WERI-Rb-1 (cell line): ENCODE measurements at places on chromosomes 7 and 10.

DNA sequence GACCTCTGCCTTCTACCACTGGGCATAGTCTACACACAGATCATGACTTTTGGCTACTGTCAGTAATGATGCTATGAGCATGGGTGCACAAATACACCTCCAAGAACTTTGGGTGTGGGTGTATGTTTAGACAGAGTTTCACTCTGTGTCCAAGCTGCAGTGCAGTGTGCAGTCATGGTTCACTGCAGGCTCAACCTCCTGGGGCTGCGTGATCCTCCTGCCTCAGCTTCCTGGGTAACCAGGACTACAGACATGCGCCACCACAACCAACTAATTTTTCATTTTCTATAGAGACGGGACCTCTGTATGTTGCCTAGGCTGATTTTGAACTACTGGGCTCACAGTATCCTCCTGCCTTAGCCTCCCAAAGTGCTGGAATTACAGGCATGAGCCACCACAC, 194.4 kb downstream of the NSUN6 start:
- no peak for DNase-seq

DNA sequence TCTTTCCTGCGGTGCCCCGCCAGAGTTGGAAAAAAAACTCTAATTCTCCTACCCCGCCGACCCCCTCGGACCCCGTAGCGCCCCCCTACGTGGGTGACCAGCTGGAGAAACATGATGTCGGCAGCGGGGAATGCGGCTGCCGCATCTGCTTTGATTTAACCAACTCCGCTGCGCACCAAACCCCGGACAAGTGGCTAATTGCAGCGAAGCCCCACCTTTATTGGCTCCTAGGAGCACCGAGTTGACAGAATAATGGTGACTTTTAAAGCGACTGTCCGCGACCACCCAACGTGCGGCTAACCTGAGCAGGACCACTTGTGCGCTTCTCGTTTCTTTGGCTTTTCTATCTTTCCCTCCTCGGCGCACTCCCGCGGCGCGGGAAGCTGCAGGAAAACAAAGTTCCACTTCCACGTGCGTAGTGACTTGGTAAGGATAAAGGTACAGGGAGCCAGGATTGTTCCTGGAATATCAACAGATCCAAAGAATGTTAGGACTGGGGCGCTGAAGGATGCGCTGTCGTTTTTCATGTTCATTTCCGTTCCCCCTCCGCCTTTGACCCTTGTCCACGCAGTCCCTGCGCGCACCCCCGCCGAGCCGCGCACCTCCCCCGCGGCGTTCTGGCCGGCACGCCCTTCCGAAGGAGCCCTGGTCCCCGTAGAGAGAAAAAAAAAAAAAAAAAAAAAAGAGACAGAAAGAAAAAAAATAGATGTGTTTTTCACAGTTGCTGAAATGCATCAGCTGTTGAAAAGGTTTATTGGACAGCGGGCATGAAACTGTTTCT, 1.4 kb downstream of the WNT16 start:
- DNase-seq: peak; percentile 11

GRCh38 chr7:8343556-8343955, 81.6 kb upstream of the ICA1 start:
- no peak for DNase-seq

DNA sequence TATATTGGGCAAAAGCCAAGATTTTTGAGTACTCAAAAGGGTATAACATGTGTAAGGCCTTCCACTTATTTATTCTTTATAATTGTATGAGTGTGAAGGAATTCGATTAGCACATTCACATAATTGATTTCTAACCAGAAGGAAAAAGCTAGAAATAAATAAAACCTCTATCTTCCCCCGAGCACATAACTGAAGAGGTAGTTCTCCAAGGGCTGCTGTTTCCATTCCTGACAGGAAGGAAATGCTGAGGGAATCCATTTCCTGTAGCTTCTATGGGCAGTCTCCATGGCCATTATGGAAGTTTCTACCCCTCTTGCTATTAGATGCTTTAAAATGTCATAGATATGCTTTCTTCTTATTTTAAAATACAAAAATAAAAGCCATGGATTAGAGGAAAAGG, 70.5 kb upstream of the ABCB5 start:
- DNase-seq: no peak

DNA sequence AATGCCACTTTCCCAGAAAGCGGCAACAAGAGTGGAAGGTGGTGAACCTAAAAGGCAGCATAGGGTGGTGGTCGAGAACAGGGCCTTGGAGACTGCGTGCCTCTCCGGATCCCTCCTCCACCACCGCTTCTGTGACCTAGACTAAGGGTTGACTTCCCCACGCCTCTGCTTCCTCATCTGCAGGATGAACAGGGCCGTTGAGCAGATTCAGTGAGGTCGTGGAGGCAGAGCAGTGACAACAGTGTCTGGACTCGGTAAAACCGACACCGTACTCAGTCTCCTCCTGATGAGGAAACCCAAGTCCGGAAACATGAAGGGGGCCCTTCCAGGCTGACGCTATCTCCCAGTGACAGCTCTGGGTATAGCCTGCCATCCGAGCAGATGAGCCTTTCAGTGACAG, 162.6 kb downstream of the CELF2 start:
- DNase-seq: no peak

DNA sequence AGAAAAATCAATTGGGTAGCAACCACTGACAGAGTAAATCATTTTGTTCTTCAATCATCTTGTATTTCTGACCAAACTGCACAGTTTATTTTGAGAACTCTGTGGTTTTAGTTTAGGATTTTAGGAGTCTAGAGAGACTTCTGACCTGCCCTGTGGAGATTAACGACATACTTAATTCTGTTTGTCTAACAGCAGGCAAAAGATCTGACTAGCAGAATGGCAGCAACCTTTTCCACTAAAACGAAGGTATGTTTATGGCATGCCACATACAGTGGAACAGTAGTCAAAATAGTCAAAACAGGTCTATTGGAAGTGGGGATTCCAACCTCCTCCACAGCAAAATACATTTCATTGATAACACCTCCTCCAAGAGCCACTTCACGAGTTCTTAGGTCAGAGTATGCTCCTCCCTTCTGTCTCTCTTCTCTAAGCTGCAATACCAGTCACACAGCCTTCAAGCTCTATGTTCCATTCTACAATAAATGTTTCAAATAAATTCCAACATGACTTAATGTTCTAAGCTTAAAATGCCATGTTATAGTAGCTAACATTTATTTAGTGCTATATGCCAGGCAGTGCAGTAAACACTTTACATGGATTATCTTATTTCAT, 34.4 kb downstream of the NRCAM start:
- DNase-seq: no peak

DNA sequence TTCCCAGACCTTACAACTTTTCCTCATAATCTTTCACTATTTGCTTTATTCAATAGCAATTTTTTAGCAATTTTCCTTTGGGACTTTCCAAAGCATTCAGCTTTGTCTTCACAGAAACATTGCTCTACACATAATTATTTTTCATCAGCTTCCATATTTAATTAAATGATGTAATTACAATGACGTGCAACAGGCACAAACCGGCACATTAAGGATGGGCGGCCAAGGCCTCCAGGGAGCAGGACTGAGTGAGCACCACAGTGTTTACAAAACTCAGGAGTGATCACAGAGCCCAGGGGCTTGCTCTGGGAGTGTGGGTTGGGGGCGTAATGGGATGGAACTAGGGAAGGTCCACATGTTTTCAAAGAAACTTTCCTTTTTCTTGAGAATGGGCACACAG, 69.8 kb downstream of the MAD1L1 start:
- no peak for DNase-seq

GRCh38 chr7:118281196-118281595, 56.7 kb downstream of the ANKRD7 start:
- DNase-seq: no peak

- DNase-seq: no peak
Measured at GRCh38 chr7:148825338-148825737, 58.8 kb downstream of the EZH2 start.

GRCh38 chr7:22831602-22832305, 9.1 kb upstream of the TOMM7 start:
- DNase-seq: peak; percentile 27

DNA sequence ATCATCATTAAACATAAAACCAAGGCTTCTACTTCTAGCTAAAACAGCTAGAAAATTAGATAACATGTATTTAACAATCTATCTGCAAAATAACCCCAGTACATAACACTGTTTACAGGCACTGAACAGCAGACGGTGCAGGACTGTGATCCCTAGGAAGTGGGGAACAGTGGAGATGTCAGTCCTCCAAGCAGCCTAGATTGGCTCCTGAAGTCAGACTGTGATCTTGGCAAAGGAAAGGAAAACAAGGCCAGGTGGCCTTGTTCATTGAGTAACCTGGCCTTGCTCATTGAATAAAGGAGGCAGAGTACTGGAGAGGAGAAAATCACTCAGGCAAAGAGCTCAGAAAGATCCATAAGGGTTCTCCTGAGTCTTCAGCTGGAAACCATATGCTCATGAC, 77.7 kb upstream of the DIP2C start:
- no peak for DNase-seq

DNA sequence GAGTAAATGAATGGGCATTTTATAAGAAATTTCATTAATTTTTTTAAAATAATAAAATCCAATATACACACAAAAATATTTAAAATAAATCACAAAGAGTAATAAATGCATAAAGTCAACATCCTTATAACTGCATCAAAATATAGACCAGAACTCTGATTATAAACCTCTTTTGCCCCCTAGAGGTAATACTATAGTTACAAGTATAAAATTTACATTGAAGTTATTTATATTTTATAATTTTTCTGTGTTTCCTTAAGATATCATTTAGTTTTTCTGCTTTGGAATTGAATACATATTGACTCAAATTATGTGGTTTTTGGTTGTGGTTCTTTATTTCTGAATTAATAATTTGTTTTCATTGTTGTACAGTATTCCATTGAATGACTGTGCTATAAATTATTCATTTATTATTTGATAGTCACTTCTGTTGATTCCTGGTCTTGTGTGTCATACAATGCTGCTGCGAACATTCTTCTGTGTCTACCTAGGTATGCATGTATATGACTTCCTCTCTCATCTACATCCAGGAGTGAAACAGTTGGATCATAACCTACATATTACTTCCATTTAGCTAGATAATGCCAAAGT, 673.6 kb downstream of the IPMK start:
- no peak for DNase-seq
